ENCODE measurements at places on chromosomes 7 and 10. TPM values are rescaled to one million over a fixed set of nuclear protein-coding genes. Genes with fewer than 3 reads are reported as not detected.

The CNPY1 gene
- not detected for total RNA-seq

The KNDC1 gene
- total RNA-seq, result 0.15 TPM

The SCART1 gene
- total RNA-seq, result 0.34 TPM

The SPDYE8 gene
- not detected for total RNA-seq

The ZNF503 gene
- 17.0 TPM for total RNA-seq

The CFTR gene
- total RNA-seq, result 0.30 TPM

The ACBD7 gene
- total RNA-seq, result 3.9 TPM

The ZNF727 gene
- total RNA-seq, result not detected

The MMD2 gene
- not detected for total RNA-seq

The ACADSB gene
- total RNA-seq, result 5.7 TPM

The MYL7 gene
- total RNA-seq, result not detected

The CAMK2B gene
- not detected for total RNA-seq

The SUN3 gene
- not detected for total RNA-seq

The GTF2IRD1 gene
- total RNA-seq, result 19.0 TPM

The PTF1A gene
- total RNA-seq, result not detected

The CALHM3 gene
- total RNA-seq, result not detected

Data from bronchus fibroblast of lung (primary cell).